ENCODE measurements at places on chromosomes 4 and X.
A peak's percentile ranks its signal among the peaks of the same experiment; 100 is the strongest.

GRCh38 chr4:180341926-180342325 lies 1901.3 kb upstream of the TENM3 start:
- no peak for DNase-seq

GRCh38 chrX:39487969-39488330 lies 609.8 kb downstream of the BCOR start:
- no peak for DNase-seq

DNA sequence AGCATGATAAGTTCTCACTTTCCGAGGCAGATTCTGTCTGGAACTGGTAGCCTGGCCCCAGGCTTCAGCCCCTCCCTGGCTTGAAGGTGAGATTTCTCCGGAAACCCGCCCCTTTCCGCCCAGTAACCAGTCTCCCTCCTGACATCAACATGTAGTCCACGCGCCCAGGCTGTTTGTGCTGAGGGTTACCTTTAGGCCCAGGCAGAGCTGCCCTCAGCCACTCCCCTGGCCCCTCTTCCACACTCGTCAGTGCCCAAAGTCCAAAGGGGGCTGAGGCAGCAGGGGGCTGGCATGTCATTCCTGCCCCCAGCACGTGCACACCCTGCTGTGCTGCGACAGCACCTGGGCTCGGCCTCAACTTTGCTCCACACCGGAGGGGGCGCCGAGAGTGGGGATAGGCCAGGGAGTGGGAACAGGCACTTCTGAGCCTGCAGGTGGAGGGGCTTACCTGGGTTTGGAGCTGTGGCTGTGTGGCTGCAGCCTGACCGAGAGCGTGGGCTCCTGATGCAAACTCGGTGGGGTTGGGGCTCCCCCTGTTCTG lies 69.5 kb upstream of the ANK2 start:
- no peak for DNase-seq

GRCh38 chrX:134172588-134173259 lies 64.3 kb upstream of the CCDC160 start:
- no peak for DNase-seq

DNA sequence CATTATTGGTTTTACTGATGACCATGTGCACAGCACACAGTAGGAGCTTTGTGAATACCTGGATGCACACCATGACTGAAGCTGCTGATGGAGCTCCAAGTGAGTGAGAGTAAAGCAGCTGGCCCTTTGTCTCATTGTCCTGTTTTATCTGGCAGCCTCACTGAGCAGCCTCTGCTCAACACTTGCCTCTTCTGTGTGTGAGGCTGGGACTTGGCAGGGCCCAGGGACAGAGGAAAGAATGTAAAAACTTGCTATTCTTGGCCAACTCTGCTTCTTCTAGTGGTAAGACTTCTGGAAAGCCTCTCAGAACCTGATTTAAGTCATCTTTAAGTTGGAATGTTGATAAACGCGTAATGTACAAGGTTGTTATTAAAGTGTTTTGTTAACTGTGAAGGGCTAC lies 61.4 kb downstream of the BEX1 start:
- DNase-seq, result no peak

GRCh38 chr4:180430283-180430682 lies 1812.9 kb upstream of the TENM3 start:
- no peak for DNase-seq

GRCh38 chr4:114156371-114156770 lies 176.9 kb upstream of the ARSJ start:
- no peak for DNase-seq

DNA sequence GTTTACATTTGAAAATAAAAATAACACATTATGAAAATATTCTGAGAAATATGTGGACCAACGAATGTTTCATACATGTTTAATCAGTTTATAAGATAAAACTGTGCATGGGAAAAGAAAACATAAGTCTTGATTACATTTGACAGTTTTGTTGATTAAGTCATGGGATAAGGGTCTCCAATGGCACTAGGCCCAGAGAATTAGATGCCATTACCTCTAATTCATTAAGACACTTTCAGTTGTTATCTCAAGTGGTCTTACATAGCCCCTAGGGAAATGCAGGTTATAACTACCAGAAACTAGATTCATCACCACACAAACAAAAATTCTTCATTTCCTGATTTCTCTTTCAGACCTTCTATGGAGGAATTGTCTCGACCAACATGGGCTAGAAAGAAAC lies 300.8 kb downstream of the PCDH7 start:
- DNase-seq, result no peak

- no peak for DNase-seq
Observed at GRCh38 chrX:17473021-17473420, 98.0 kb downstream of the NHS start.

DNA sequence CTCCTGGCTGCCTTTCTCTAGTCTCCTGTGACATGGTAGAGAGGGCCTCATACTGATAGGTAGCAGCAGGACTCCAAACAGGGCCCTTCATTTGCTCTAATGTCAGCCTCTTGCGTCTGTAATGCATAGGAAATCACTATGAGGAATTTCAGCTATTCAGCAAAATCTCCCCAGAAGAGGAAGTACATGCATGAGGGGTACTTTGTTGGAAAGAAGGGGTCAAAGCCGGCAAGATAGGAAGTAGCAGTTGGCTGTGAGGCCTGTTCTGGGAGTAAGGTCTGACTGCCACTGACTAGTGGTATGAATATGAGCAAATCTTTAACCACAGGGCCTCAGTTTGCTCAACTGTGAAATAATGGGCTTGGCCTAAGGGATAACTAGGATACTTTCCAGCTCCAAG lies 283.2 kb downstream of the ARHGAP10 start:
- DNase-seq, result no peak

DNA sequence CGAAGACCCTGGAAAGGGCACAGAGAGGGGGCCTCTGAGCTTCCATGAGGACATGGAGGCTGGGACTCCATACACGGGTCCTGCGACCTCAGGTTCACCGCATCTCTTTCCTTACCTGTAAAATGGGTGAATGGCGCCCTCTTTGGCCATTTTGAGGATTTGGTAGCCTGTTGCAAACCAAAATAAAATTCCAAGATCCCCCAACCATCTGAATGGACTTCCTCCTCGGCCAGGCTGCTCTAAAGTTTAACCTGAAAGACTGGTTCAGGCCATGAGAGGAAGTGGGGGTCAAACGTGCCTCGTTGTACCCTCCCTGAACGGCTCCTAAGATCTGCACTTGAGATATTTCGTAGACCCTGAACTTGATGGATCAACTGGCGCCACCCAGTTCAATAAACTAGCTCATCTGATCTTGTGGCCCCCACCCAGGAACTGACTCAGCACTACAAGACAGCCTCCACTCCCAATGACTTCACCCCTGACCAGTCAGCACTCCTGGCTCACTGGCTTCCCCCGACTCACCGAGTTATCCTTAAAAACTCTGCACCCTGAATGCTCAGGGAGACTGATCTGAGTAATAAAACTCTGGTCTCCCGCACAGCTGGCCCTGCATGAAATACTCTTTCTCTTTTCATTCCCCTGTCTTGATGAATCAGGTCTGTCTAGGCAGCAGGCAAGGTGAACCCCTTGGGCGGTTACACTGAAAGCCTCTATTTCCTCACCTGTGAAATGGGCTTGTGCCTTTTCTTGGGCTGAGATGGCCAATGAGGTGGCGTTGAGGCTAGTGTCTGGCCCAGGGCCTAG lies 32.9 kb upstream of the GPR78 start:
- no peak for DNase-seq

DNA sequence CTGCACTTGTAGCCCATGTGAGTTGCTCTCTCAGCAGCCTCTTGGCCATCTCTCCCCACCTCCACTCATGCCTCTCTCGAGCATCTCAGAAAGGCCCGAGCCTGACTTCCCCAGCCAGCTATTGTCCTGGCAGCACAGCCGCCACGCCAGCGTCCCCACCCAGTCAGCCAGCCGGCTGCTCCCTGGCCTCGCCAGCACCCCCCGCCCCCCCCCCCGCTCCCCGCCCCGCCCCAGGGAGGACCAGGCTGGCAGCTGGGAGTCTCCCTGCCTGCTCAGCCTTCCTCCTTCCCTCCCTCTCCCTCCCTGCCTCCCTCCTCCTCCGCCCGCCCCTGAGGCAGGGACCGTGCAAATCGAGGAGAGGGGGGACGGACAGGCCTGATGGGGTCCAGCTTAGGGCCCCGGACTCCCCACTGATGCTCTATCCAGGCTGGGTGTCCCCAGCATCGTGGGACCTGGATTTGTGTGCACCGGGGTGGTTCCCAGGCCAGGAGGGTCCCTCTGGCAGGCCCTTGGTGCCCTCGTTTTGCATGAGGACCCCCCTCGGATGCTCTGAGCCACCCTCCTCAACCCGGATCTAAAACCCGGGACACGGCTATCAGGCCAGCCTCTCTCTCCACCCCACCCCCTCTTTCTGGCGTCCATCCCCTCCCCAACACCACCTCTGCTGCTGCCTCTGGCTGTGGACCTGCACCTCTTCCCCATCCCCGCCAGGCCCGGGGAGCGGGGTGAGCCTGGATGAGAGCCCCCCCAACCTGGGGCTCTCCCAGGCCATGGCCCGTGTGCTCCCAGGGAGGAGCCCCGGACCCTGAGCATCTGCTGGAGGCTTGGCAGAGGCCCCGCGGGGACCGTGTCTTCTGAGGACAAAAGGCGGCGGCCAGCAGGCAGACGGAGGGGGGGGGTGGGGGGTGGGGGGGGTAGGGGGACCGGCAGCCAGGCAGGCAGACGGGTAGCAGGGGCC lies at the start of gene GPR173:
TSS of gene GPR173 (plus strand) at position 621 of the 958 bp plus-strand sequence. CDS start 27,833 bp downstream, outside the sequence.
- no peak for DNase-seq

DNA sequence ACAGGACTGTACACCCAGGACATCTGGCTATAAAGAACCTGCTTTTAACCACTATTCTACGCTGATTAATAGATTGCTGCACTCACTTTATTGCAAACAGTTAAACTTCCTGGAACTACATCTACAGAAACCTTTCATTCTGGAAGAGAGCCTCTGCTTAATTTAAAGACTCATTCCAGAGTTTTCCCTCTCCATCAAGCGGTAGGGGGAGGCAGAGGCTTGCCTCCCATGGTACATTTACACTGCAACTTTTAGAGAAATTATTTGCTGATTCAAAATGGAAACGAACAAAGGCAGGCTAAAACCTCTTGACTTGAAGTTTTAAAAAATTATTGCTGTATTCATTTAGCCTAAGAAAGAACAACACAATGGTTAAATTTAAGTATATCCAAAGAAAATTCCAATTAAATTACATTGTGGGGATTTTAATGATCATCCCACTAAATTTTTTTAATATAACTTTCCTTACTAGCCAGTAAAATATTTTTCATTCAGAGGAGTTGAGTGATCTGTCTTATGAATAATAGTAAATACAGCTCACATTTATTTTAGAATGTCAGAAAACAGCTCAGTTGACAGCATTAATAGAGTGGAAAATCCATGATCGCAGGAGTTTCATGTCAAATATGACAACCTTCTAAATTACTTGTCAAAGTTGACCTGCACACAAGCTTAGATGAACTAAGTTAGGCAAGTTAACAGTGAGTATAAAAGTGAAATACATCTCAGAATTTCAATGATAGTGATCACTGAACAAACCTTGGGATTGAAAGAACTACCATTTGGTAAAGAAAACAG lies 46.3 kb upstream of the PCDH10 start:
- DNase-seq, result no peak

DNA sequence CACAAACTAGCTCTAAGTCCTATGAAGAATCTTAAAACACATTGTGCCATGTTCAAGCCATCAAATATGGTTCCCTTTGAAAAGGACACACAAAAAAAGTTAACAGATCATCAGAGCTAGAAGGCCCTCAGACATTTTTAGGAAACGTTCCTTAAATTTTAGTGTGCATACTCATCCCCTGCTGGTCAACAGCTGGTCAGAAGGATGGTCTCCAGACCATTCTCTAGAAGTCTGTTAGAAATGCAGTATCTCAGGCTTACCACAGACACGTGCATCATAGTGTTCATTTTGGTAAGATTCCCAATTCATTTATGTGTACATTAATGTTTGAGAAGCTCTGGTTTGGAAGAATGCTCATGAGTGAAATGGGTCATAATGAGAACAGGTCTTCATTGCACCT lies 523.1 kb downstream of the INPP4B start:
- no peak for DNase-seq

DNA sequence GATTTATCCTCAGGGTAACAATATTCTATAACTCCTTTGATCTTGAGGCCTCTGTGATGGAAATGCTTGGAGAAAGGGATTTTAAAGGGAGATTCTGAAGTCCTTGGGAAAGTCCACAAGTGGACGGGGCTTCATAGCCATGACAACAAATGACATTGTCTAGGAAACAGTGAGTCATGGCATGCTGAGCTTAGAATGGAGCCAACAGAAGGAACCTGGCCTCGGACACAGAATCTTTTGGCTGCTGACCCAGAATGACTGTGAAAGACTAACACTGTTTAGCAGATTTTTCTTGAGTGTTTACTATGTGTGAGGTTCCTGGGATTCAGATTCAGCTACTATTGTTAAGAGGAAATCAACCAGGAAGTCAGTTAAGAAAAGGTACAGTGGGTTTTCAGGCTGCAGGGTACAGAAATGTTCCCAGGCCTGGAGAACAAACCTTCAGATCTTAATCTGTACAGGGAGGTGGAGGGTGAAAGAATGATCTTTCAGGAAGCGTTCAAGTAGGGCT lies 18.1 kb upstream of the CXCL2 start:
- DNase-seq, result no peak

DNA sequence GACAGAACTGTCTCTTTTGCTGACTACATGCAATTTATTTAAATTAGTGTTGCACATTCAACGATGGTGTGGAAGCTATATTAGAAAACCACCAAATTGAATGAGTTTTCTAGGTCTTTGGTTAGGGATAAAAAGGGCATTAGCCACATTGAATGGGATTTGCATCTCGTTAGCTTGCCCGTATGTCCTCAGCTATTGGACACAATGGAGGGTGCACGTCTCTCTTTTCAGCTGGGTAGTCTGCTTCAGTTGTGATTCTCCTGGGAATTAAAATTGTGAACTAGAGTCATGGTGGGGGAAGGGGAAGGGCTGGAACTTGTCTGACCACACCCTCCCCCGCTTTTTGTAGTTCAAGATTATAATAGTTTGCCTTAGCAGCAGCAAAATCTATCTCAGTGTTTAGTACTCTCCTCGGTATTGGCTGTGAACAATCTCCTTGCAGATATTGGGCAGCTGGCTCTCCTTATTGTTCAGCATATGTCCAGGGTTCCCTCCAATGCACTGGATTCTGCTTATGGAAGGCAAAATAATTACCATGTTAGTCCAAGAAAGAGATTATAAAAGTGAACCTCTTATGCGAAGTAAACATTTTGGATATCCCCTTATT lies 23.3 kb downstream of the TRIM2 start:
- DNase-seq, result no peak

GRCh38 chrX:150200820-150201287 lies 162.3 kb upstream of the MAMLD1 start:
- DNase-seq, result peak; percentile 36

GRCh38 chr4:38166082-38166481 lies 205.9 kb downstream of the PTTG2 start:
- DNase-seq, result no peak

GRCh38 chrX:44082829-44083228 lies 109.6 kb upstream of the NDP start:
- no peak for DNase-seq

DNA sequence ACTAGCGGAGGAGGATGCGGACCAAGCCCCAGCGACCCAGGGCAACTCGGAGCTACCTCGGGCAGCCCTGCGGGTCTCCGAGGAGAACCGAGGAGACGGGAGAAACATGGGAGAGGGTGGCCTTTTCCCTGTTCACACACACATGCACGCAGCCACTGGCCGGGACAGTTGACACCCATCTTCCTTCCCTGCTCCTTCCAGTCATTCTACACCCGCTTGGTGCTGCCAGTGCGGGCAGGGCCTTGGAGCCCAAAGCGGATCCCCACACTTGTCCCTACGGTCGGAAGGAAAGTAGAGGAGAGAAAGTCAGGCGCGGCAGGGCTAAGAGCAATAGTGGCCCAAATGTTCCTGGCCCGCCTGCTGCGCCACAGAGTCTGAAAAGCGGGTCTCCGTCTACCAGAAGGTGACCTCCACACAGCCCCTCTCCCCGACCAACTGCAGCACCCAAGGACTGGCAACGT lies 1.1 kb upstream of the PPP3CA start:
- DNase-seq, result no peak

GRCh38 chr4:175457956-175458355 lies 354.1 kb downstream of the GPM6A start:
- no peak for DNase-seq

All from GM12891 (cell line).